ENCODE measurements at places on chromosomes 2 and 18. TPM values are rescaled to one million over a fixed set of nuclear protein-coding genes. Genes with fewer than 3 reads are reported as not detected.

DNA sequence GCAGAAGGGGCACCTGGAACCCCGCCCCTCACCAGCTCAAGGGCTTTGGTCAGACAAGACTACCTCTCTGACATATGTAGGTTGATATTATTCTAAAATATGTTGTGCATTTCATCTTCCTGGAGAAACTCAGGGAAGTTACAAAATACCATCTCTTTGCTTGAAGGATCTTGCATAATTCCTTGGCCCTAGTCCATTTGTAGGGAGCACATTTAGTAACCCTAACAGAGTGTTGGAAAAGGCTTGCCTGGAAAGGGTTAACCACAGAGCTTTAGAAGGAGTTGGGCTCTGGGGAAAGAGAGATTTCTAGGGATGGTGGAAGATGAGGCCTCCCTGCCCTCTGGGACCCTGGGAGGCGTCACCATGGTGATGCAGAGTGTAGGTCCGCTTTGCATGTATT, 143.0 kb upstream of the SLC1A4 start:
- DNase-seq = no peak

Gene ARHGEF33
- total RNA-seq = 0.59 TPM

- no peak for DNase-seq
Measured at GRCh38 chr2:98293030-98293429, 53.2 kb upstream of the CNGA3 start.

DNA sequence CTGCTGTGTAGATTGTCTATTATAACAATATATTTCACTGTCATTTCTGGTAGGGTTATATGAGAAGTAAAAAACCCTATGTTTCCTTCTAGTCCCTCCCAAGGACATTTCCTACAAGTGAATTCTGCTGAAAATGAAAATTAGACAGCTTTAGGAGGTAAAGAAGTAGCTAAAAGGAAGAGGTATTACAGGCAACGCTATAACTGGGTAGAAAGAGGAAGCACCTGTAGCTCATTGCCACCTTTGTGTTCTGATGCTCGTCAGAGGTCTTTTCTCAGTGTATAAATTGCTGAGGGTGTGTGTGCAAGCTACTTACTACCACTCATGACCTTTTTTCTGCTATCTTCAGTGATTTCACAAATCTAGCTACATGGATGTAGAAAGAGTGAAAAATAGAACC, 1.4 kb downstream of the DNAJC10 start:
- no peak for DNase-seq

GRCh38 chr2:30239308-30239985, 8.1 kb downstream of the LBH start:
- DNase-seq = peak; percentile 79

DNA sequence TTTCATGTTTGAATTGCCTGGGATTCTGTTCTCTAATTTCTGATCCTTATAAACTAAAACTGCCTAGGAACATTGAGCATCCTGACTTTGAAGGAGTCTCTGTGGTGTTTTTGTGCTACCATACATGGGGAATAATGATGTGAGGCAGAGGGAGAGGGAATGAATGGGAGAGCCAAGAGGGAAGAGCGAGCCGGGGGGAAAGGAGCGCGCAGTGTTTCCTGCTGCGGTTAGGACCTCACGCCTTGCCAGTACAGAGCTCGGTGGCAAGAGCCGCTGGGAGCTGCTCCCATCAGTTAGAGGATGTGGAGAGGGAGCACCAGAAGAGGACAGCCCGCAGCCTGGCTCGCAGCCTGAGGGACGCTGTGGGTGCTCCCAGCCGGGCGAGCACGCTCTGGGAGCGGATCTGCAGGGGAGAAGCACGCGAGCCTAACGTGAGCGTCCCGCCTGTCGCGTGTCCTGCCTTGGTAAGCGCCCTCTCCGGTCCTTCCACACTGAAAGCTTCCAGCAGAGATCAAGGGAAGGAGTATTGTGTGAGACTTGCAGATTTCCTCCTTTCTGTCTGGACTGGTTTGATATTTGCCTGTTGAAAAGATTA, 114.7 kb downstream of the FAM210A start:
- peak; percentile 63 for DNase-seq

- no peak for DNase-seq
Measured at GRCh38 chr2:241506793-241507429, 1.5 kb downstream of the STK25 start.

Gene IL1B
- 0.14 TPM for total RNA-seq

- no peak for DNase-seq
Measured at GRCh38 chr2:118469103-118469502, 378.3 kb downstream of the EN1 start.

- DNase-seq = no peak
Measured at GRCh38 chr2:240881913-240882312, 13.3 kb downstream of the AGXT start.

Gene IL36G
- not detected for total RNA-seq

DNA sequence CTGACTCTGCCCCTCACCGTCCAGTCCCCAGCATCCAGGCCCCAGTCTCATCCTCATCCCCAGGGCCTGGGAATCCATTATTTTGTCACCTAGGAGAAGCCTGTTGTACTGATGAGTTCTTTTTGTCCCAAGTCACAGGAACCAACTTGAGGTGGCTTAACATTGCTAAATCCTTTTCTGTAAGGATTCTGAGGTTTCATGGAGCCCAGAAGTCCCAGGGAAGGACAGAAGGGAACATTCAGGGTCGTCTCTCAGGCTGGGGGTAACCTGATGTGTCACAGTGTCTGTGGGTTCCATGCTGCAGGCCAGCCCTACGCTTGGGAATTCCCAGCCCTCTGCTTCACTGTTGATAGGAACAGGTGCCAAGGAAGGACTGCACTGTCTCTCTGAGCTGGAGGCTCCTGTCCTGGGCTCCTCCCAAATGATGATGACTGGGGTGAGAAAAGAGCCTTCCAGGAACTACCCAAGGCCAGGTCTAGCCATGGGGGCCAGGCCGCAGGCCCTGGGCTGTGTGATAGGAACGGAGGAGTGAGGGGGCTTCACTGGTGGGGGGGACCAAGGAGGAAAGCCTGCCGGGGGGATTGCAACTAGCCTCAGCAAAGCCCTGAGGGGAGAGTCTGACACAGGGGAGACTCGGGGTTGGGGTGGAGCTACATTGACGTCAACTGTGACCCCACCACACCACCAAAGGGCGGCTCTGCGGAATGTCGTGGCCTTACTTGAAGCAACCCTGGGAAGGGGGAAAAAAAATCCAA, 145.7 kb downstream of the SMAD7 start:
- DNase-seq = peak; percentile 27

Gene MAPK4
- total RNA-seq = not detected

DNA sequence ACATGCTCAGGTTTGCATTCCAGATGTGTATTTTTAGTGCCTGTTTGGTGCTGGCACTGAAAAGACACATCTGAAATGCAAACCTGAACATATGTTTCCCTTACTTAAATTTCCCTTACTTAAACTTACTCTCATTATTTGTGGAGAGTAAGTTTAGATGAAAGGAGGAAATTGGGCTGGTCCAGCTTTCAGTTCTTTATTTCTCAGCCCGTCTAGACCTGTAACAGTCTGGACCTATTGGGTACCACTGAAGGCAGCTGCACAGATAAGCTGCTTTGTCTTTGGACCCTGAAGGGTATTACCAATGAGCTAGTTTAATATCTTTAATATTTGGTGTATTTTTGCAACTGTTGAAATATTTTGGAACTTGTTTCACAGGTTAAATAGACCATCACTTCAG, 17.0 kb upstream of the DSG3 start:
- no peak for DNase-seq

Gene NEB
- 0.12 TPM for total RNA-seq

DNA sequence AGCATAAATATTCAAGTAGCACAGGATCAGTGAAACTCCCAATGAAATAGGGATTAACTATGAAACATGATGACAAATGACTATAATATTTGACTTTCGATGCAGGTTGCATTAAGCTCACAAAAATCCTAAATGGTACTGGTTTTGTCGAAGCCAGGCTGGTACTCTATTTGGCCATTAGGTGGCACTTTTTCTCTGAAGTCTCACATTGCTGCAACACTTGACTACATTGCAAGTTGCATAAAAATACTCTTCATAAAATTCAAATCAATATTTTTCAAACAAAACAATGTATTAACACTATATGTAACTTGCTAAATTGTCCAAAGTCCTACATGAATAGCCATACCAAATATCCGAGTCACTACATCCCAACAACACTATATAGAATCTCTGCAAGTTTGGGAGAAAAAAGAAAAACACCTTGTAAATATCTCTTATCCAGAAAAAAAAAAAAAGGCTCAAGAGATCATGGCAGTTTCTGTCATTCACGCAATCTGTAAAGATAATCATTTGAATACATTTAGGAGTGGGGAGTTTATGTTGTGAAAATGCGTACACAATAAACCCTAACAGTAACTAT, 9.5 kb downstream of the RTTN start:
- no peak for DNase-seq

GRCh38 chr2:95574506-95574905, 17.3 kb upstream of the TRIM43 start:
- no peak for DNase-seq

DNA sequence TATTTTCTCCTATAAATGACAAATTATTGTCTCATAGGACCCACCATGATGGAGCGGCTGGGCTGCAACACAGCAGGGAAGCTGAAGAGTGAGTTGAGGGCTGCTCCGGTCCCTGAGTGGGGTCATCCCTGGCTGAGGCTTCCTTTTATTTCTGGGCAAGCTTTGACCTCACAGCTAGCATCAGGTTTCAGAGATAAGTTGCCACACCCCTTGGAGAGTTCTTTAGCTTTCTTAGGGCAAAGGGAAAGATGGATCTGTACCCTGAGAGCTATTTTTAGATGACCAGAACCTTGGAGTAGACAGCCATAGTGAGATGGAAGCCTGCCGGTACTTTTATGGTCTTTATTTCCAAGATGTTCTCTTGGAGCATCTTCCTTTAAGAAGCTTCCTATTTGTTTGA, 11.5 kb downstream of the MYL1 start:
- DNase-seq = no peak

GRCh38 chr2:229610872-229611271, 103.5 kb downstream of the DNER start:
- DNase-seq = no peak
